ENCODE measurements at places on chromosomes 7 and 10. TPM values are rescaled to one million over a fixed set of nuclear protein-coding genes. Genes with fewer than 3 reads are reported as not detected.

ACTR3C gene
- 12.4 TPM for total RNA-seq

PRF1 gene
- total RNA-seq = 45.6 TPM

MRLN gene
- total RNA-seq = not detected

ADRA2A gene
- 0.13 TPM for total RNA-seq

FRMPD2 gene
- total RNA-seq = not detected

COL13A1 gene
- not detected for total RNA-seq

CAV1 gene
- total RNA-seq = 1.0 TPM

HMX3 gene
- 0.33 TPM for total RNA-seq

CRHR2 gene
- 0.09 TPM for total RNA-seq

TYW1B gene
- 6.6 TPM for total RNA-seq

MACC1 gene
- 0.26 TPM for total RNA-seq

LLCFC1 gene
- total RNA-seq = not detected

FOXI2 gene
- total RNA-seq = not detected

HDAC9 gene
- total RNA-seq = 4.3 TPM

CPN1 gene
- not detected for total RNA-seq

DNAJB6 gene
- 80.7 TPM for total RNA-seq

BICC1 gene
- 0.09 TPM for total RNA-seq

Data from T-cell (primary cell).